ENCODE measurements at places on chromosomes 3 and 15.

- no peak for DNase-seq
These were observed 68.2 kb downstream of the RAB7A start for GRCh38 chr3:128794067-128794768.

DNA sequence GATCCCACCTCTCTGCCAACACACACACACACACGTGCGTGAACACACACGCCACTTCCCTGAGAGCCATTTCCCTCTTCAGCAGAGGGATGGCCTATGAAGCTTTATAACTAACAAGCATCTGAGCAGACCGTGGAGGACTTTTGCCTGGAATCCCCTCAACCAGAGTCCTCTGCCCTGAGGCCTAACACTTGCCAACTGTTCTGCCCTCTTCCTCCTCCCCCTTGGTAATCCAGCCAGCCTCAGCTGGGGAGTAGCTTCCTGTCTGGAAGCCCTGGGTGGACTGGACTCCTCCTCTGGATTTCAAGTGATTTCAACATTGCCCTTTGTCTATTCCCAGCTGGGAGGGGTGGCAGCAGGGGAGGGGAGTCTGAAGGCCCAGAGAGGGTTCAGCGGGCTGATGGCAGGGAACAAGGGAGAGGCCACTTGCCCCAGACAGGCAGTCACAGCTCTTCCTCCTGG is 68.4 kb upstream of the HACD2 start:
- peak; percentile 73 for DNase-seq

DNA sequence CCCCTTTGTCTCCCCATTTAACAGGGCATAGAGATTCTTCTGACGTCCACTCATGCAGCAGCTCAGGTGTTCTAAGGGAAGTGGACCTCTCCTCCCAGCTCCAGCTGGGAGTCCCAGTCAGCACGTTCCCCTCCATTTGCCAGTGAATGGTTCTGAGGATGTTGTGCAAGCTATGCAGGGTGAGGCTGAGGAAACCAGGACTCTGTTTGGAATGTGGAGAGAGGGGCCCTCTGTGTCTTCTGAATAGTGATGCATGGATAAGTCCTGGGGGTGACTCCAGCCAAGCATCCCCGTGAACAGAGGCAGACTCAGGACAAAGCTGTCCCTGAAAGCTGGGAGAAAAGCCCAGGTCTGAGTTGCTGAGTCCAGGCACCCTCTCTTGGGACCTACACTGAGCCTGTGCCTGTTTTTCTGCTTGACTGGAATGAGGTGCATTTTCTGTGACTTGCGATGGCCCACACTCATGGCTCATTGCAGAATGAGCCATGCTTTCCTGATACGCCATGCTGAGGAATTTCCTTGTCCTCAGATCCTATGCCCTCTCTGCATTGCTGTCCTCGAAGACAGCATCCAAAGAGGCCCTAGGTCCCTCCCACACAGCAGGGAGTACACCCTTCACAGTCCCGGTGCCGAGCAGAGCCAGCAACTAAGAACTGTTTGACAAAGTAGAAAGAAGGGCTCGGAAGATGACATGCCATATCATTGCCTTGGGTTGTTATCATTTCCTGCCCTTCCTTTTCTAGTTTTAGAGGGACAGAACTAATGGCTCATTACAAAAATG is 185.2 kb downstream of the ATP10A start:
- no peak for DNase-seq

- DNase-seq, result no peak
These were observed 156.6 kb upstream of the IL12A start for GRCh38 chr3:159832024-159832423.
